ENCODE measurements at places on chromosomes 7 and 10.

DNA sequence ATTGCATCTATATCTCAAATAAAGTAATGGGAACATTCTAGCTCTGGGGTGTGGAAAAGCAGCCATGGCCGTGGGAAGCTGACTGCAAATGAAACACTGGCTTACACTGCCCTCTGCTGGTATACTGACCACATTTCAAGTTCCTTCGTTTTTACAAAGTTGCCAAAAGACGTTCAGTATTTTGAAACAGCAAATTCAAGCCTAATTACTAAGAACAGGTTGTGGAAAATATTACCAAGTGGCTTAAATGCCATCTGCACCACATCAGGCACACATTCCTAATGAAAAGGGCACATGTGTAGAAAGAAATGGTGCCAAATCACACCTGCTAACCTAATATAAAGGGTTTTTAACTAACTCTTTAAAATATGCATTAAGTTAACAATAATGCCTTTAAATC, 83.9 kb downstream of the JAZF1 start:
- DNase-seq, result no peak

- no peak for DNase-seq
Measured at GRCh38 chr10:61701055-61701705, 38.5 kb downstream of the CABCOCO1 start.

GRCh38 chr10:121154846-121155245, 303.7 kb downstream of the WDR11 start:
- DNase-seq, result no peak

DNA sequence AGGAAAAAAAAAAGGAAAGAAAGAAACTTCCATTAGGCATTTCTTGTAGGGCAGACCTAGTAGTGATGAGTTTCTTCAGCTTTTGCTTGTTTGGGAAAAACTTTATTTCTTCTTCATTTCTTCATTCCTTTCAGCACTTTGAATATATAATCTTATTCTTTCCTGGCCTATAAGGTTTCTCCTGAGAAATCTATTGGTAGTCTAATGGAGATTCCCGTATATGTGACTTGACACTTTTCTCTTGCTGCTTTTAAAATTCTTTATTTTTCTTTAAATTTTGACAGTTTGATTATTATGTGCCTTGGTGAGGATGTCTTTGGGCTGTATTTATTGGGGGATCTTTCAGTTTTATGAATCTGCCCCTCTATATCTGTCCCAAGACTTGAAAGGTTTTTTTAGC, 3.9 kb upstream of the BTAF1 start:
- no peak for DNase-seq

- DNase-seq, result no peak
Measured at GRCh38 chr7:380139-380485, 90.1 kb downstream of the FOXL3 start.

DNA sequence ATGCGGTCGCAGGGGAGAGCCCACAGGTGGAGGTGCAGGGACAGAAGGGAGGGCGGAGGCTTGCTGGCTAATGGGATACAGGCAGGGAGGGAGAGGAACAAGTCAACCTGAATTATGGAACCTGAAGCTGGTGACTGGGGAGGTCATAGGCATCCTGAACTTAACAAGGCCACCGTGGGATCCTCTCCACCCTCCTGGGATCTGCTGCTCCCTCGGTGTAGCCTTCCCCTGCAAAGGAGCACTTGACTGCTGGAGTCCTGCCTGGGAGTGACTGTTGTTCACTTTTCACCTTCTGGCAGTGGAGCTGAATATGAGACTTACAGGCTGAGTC, 223.1 kb downstream of the GFRA1 start:
- DNase-seq, result no peak

DNA sequence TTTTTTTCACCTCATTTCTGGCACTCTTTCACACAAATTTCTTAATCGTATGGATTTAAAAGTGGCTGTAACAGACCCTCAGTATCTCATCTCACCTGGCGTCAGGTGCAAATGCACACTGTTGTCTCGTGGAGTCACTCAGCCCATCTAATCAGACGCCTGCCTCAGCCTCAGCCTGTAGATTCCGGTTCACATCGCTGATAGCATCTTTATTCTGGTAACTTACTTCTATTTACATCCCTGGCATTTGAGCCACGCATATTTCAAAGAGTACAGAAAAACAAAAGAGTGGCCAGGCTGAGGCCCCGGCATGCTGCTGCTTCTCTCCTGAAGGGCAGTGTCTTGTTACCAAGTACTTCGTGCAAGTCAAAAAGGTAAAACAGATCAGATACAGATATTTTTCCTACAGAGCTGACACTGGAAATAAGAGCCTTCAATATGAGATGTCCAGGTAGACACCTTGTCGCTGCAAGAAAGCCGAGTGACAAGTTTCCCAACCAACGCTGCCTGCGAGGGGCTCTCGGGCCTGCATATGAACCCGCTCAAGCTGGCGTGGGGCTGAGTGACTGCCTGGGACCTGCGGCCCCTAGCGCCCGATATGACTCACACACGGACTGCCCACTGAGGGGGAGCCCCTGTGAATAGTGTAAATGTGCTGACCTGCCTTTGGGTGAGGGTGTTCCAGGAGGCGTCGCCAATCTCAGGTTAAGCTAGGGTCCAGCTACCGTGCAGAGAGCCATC, 4.3 kb downstream of the VIPR2 start:
- DNase-seq, result no peak

GRCh38 chr7:157543791-157544190, 207.0 kb downstream of the DNAJB6 start:
- no peak for DNase-seq

DNA sequence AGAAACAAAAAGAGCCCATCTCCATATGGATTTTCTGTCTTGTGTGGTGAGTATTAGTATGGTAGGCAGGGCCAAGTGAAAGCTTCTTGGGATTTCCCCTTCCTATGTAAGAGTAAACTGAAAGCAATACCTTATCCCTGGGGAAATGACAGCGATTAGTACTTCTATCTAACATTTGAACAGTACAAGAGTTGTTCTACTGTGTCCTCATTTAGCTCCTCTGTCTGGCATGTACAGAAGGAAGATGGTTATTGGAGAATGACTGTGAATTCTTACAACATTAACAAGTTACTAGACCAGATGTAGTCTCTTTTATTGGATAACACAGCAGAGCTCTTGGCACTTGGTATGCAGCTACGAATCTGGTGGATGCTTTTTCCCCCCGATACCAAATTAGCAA, 17.9 kb upstream of the TRIL start:
- no peak for DNase-seq

- DNase-seq, result no peak
Measured at GRCh38 chr7:476736-477360, 42.8 kb downstream of the PDGFA start.

- DNase-seq, result no peak
Measured at GRCh38 chr10:89553064-89553734, 17.8 kb upstream of the SLC16A12 start.

GRCh38 chr10:88067737-88068136, 204.3 kb downstream of the PTEN start:
- DNase-seq, result no peak

DNA sequence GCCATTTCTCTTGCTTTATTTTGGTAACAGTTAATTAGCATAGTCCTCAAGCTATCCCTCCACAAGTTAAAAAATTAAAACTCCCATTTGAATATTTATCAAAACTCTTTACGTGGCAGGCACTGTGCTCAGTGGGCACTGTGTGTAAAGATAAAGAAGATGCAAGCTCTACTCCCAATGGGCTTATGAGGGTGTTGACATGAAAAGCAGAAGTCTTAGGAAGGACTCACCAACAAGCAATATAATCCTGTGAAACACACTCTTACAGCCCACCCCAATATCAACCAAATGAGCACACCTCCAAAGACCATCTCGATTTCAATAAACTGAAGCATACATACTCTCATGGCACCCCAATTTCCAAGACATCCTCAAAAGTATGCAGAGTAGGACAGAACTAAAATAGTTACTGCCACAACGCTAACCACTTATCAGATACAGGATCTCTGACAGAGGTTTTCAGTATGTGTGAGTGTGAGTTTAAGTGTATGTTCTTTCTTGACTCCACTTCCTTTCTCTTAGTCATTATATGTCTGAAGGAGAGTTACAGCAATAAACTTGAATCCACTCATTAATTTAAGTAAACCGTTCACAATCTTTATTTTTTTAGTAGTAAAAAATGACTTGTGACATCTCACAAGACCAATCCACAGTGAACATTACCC, 120.0 kb downstream of the PDE1C start:
- no peak for DNase-seq

DNA sequence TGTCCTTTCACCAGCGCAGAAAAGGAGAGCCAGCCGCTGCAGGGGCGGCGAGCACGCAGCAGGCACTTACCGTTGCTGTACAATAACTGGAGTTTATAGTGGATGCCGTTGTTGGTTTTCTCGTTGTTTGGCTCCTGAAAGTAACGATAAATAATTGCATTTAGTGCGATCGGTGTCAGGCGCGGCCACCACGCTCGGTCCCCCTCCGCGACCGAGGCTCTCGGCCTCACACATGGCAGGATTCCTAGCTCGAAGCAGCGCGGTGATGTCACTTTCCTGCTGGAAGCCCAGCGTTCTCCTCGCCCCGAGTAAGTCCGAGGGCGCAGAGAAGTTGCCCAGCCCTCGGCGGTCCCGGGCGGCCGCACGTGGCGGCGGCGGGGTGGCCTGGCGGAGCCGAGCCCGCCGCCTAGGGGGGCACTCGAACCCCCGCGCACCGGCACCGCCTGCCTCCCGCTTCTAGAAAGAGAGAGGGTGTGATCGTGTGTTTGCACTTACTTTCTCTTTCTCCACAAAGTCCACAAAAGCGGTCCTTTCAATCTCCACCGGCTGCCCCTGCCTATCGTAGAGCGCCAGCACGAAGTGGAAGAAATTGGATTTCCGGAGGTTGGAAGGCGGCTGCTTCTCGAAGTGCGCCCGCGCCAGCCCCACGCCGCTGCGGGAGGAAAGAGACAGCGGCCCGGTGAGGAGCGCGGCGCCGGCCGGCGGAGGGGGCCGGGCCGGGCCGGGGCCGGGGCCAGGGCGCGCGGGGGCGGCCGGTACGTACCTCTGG, 1.0 kb downstream of the EBF3 start:
- no peak for DNase-seq

GRCh38 chr10:74021248-74022055, 23.5 kb downstream of the VCL start:
- DNase-seq, result no peak

GRCh38 chr7:17671956-17672355, 268.3 kb downstream of the SNX13 start:
- no peak for DNase-seq

GRCh38 chr7:33307205-33307604, 177.8 kb downstream of the BBS9 start:
- DNase-seq, result no peak

GRCh38 chr10:12636571-12636970, 287.2 kb downstream of the CAMK1D start:
- DNase-seq, result no peak

DNA sequence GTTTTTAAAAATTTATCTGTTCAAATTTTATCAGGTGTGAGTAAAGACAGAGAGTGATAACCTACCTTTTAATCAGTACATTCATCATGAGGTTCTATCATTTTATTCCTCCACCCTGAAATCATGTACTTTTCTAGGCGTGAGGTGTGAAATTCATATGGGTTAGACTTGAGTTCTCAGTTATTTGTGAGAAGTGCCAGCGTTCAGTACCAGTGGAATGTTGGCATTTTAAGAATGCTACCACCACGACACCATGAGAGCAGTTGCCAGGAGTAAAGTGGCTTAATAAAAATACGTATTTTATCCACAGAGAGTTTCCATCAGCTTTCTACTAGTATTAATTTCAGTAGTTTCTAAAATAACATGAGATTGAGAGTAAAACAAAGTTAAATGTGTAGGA, 104.1 kb upstream of the FERD3L start:
- DNase-seq, result no peak

- DNase-seq, result no peak
Measured at GRCh38 chr10:35643151-35644049, 1.3 kb upstream of the FZD8 start.

DNA sequence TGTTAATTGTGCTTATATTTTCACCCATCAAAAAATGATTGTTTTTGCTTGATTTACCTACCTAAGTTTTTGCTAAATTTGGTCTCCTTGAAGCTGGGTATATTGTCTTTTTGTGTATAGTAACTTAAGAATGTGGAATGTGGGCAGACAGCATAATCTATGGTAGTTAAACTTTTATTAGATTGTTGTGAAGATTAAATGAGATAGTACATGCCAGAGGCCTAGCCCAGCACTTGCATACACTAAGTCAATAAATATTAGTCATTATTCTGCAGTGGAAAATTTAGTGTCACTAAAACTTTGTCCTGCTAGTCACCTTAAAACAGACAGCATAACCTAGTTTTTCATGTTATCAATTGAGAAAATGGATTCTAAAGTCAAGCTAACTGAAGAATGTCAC, 19.3 kb upstream of the RPA3 start:
- no peak for DNase-seq

- no peak for DNase-seq
Measured at GRCh38 chr10:44577533-44577932, 192.6 kb upstream of the CXCL12 start.

GRCh38 chr7:37709631-37710509, 26.3 kb downstream of the GPR141 start:
- no peak for DNase-seq

DNA sequence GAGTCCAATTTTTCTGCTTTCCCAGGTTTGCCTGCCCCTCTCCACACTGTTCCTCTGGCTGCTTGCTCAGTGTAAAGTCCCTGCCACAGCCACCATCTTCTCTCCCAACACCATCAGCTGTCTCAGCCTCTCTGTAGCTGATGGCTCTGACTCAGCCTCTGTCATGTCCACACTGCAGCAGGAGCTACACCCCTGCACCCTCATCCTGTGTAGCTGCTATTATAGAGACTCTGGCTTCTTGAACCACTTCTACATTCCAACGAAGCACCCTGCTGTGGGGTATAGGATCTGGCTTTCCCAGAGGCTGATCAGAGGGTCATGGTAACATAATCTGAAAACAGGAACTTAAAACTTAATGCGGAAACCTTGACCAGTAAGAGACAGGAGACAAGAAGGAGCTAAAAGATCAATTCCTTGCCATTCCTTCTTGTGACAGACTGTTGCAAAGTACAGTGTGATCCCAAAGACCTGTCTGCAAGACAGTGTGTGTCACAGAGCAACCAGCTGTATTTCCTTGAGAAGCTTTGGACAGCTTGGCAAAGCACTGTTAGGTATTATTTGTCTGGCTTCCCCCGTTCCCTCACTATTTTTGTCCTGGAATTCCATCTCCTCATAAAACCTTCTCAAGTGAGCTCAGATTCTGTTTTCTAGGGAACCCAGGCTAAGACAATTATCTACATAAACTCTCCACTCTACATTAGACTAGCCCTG, 42.3 kb downstream of the NRCAM start:
- DNase-seq, result no peak

GRCh38 chr10:62188021-62188616, 80.5 kb downstream of the RTKN2 start:
- no peak for DNase-seq

GRCh38 chr10:62170732-62171131, 97.9 kb downstream of the RTKN2 start:
- no peak for DNase-seq

DNA sequence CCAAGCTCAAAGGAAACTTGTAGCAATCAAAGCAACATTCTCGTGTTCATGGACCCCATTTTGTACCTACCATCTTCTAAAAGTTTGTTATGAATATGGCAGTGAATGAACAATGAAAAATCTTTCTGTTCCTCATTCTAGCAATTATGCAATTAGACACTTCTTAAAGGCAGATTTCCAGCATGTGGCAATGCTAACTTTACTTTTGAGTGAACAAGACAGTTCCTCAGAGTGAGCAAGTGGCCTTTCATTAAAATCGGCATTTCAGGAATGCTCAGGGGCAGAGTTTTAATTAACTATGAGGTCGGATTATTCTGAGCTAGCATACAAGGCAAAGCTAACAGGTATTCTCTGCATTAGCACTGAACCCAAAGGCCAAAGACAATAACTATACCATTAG, 48.4 kb upstream of the NFE2L3 start:
- no peak for DNase-seq

- DNase-seq, result no peak
Measured at GRCh38 chr7:137882261-137882668, 35.5 kb upstream of the DGKI start.
